ENCODE measurements at places on chromosomes 2 and 18. TPM values are rescaled to one million over a fixed set of nuclear protein-coding genes. Genes with fewer than 3 reads are reported as not detected.

The ARHGEF4 gene
- total RNA-seq: not detected

The C2orf72 gene
- under 0.01 TPM for total RNA-seq

The EPB41L5 gene
- total RNA-seq: 38.3 TPM

The TGFBRAP1 gene
- 40.0 TPM for total RNA-seq

The CHRND gene
- not detected for total RNA-seq

The AMER3 gene
- total RNA-seq: not detected

The SCTR gene
- total RNA-seq: not detected

The RNF152 gene
- 35.0 TPM for total RNA-seq

The RTKN gene
- 9.3 TPM for total RNA-seq

The KIAA2012 gene
- total RNA-seq: not detected

The COL6A3 gene
- total RNA-seq: 0.72 TPM

The TMEM163 gene
- 1.9 TPM for total RNA-seq

The IL1R2 gene
- not detected for total RNA-seq

The PRKRA gene
- total RNA-seq: 55.1 TPM

The C1GALT1C1L gene
- not detected for total RNA-seq

The PSMA8 gene
- not detected for total RNA-seq

The RAB17 gene
- 2.9 TPM for total RNA-seq

Data from thoracic aorta endothelial cell (primary cell).